ENCODE measurements at places on chromosomes 2 and 18.

- no peak for DNase-seq
These were observed 78.6 kb downstream of the SATB2 start for GRCh38 chr2:199378948-199379650.

DNA sequence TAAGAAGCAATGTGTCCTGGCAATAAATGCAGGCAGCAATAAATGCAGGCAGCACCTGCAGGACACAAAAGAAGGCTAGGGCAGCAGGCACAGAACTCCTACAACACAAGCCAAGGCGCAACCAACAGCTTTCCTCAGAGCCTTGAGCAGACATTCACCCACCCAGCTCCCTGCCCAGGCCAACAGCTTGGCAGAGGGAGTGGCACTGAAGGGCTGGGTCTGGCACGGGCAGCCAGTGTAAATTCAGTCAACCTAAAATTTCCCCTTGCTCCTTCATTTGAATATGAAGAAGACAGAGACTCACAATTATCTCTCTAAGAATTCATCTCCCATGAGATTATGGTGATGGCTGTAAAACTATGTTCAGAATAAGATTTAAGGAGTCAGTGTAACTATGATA is 35.4 kb downstream of the AAK1 start:
- no peak for DNase-seq

DNA sequence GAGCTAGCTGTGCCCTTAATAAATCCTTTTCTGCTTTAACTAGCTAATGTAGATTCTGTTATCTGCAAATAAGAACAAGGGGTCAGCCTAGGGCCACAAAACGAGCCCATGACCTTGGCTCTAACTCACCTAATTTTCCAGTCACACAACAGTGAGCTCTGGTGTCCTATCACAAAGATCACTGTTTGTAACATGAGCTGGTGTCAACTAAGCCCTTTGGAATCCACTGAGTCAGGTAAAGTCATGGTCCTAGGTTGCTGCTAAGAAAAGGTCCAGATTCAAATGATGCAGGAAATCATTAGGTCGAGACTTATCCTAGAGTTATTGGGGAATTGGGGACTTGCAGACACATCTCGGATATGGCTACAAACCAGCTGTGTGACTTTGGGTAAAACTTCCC is 49.9 kb downstream of the ST8SIA5 start:
- no peak for DNase-seq

GRCh38 chr2:26300234-26300925 is 45.6 kb upstream of the SELENOI start:
- DNase-seq = no peak

DNA sequence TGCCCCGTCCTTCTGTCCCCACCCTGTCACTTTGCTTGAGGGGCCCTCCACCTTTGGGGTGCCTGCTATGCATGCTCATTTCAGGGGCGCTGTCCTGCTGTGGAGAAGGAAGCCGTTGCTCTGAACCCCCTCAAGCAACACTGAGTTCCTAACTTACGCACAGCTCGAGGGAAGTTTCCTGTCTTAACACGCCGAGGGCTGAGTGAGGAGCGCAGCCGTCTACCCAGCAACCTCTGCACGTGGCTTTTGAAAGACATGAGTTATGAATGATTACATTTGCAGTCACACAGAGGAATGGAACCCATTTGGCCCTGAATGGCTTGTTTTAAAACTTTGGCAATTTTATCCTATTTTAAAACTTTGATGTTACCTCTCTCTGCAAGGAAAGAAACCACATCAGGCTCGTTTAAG is 14.0 kb downstream of the RAMP1 start:
- no peak for DNase-seq

- no peak for DNase-seq
These were observed 124.1 kb downstream of the MEMO1 start for GRCh38 chr2:31886700-31887099.
